Heart left ventricle (tissue), 16 donors: ENCODE measurements at places on chromosomes 11 and 22. TPM values are rescaled to one million over a fixed set of nuclear protein-coding genes. Genes with fewer than 3 reads are reported as not detected.

OR6T1 gene
- not detected for total RNA-seq

PGA4 gene
- total RNA-seq, result 0.91 TPM

HBB gene
- 546 TPM for total RNA-seq

OR56A1 gene
- total RNA-seq, result 0.06 TPM

KRTAP5-7 gene
- total RNA-seq, result not detected

GPHA2 gene
- not detected for total RNA-seq

TIMP3 gene
- 629 TPM for total RNA-seq

TPBGL gene
- not detected for total RNA-seq

OR2AG2 gene
- not detected for total RNA-seq

CST6 gene
- total RNA-seq, result not detected

FLRT1 gene
- 0.20 TPM for total RNA-seq

DNA sequence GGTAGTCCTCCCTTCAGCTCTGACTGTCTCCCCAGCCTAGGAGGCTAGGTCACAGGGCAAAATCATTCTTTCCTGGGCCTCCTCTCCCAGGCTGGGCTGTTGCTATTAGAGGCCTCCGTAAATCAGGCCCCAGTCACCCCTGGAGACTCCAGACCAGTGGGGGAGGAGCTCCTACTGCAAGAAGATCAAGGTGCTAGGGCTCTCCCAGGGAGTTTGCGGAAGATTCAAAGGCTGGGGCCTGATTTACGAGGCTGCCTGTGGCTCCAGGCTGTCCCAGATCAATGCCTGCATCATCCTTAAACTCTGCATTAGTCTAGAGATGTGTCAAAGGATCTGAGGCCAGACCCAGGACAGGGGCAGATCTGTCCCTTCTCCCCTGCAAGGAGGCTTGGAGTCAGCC, 346.2 kb downstream of the TENM4 start:
- DNase-seq, result no peak

DNA sequence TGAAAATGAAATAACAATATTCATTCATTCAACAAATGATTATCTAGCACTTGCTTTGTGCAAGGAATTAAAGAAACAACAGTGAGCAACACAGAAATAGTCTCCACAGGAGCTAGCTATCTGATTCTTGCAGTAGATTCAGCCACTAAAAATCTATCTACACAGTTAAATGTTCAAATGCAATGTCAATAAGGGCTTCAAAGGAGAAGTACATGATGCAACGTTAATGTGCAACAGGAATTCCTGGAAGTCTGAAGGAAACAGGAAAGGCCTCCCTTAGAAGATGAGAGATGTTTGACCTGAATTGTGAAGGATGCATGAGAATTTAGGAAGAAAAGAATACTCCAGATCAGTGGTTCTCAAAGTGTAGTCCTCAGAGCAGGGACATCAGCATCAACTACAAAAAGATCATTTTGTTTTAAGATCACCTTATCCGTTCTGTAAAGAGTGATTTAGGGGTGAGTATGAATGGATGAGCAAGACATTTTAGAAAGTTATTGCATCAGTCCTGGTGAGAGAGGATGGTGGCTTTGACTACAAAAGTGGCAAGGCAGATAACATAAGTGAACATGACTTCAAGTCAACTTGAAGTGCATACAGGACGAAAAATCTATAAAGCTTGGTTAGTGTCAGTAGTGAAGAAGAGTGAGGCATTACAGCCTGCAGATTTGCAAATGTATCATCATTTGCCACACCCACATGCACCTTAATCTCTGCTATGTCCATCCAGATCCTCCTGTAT, 96.0 kb downstream of the ETS1 start:
- DNase-seq, result no peak

DNA sequence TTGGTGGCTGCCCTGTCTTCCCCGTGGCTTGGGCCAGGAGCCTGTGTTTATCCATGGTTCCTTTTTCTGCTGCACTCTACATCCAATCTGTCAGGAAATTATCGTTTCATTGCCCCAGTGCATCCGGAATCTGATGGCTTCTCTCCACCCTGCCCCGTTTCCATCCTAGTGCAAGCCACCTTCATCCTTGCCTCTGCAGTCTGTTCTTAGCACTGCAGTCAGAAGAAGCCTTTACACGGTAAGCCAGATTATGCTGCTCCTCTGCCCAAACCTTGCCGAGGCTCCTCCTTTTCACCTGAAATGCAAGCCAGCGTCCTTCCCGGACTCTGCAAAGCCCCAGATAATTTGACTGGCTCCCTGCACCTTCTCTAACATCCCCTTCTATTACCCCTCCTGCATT, 45.1 kb downstream of the PARVG start:
- DNase-seq, result no peak

GRCh38 chr22:20531404-20532201, 24.2 kb downstream of the MED15 start:
- peak; percentile 64 for DNase-seq

- DNase-seq, result no peak
Observed at GRCh38 chr11:92948116-92948515, 21.3 kb upstream of the MTNR1B start.

DNA sequence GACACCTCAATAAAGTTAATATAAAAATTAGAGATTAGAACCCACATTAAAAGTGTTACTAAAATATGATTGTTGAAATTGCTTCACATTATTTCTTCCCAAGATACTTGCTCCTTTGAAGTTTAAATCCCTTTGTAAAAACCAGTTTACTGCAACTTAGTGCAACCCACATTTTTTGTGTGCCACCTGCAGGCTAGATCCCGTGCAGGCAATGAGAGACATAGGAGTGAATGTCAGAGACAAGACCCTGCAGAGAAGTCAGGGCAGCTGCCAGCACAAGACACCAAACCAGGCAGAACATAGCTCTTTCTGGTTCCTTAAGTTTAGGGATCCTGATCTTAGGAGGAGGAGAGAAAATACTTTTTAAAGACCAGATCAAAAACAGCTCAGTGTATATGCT, 142.8 kb upstream of the MTNR1B start:
- no peak for DNase-seq

GRCh38 chr11:2212411-2213251, 41.0 kb upstream of the TH start:
- no peak for DNase-seq

GRCh38 chr11:126263489-126263888, 5.2 kb downstream of the SRPRA start:
- DNase-seq, result no peak

GRCh38 chr22:27674261-27674923, 127.2 kb downstream of the MN1 start:
- DNase-seq, result no peak

DNA sequence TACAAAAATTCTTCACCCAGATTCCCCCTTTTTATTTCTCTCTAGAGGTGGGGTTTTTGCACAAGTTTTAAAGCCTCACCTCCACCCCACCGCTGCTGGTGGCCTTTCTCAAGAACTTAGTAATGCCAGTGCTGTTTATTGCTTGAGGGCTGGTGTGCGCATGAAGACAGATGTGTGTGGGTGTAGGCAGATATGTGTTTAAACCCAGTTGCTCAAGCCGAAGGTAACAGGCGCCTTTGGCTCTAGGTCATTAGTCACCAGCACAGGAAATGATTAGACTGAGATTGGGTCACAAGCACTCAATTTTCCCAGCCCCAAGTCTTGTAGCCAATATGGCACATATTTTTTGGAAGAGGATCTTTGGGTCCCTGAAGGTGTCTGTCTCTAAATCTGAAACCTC, 2.7 kb upstream of the CLMP start:
- DNase-seq, result no peak

- DNase-seq, result no peak
Observed at GRCh38 chr11:22774716-22775115, 54.9 kb downstream of the SVIP start.

- DNase-seq, result no peak
Observed at GRCh38 chr11:79309407-79309806, 131.4 kb downstream of the TENM4 start.

GRCh38 chr11:59710136-59710847, 3.4 kb downstream of the OR10V1 start:
- no peak for DNase-seq

- no peak for DNase-seq
Observed at GRCh38 chr11:134412203-134413042, at the start of gene B3GAT1. TSS of gene B3GAT1 (minus strand) at chr11:134412242. CDS start at chr11:134387659, 24,583 bp downstream.

- DNase-seq, result no peak
Observed at GRCh38 chr22:39932918-39933649, 27.1 kb upstream of the TMA7B start.

GRCh38 chr11:87185228-87185627, 147.5 kb downstream of the TMEM135 start:
- no peak for DNase-seq

DNA sequence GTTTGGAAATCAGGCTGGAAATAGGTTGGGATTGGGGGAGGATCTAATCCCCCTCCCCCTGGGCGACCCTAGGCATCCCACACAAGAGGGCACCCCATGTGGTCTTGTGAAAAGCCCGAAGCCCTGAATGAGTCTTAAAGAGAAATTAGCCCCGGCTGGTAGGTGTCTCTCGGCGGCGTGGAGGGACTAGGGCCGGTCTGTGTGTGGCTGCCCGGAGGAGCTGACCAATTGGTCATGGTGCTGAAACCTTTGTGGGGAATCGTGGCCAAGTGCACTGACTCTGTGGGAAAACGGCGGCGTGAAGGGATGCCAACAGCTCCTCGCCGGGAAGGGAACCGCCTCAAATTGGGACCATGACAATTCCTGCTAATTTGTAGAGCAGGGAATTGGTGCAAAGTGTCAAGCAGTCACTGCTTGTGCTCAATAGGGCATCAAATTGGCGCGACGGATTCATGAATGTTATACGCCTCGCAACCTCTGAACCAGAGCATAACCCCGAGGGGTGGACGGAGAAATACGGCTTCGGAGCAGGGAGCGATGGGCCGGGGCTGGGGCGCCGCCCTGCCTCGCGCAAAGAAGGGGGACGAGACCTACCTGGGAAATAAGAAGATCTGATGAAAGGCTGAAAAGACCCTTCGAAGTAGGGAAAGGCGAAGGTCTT, 1.5 kb downstream of the DBX1 start:
- DNase-seq, result peak; percentile 47

DNA sequence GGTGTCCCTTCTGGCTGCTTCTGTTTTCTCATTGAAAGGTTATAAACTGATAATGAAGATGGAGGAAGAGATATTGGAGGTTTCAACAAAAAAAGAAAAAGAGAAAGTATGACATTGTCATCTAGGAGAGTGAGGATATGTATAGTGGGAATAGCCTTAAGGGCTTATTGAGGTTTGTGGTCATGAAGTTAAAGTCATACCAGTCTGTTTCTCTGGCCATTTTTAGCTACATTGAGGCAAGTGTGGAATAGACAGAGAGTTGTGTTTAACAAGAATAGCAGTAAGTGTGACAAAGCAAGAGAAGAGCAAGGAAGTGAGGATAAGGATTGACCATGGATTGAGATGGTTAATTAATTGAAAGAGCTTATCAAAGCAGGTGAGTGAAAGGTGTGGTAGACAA, 110.4 kb downstream of the ELP4 start:
- no peak for DNase-seq

DNA sequence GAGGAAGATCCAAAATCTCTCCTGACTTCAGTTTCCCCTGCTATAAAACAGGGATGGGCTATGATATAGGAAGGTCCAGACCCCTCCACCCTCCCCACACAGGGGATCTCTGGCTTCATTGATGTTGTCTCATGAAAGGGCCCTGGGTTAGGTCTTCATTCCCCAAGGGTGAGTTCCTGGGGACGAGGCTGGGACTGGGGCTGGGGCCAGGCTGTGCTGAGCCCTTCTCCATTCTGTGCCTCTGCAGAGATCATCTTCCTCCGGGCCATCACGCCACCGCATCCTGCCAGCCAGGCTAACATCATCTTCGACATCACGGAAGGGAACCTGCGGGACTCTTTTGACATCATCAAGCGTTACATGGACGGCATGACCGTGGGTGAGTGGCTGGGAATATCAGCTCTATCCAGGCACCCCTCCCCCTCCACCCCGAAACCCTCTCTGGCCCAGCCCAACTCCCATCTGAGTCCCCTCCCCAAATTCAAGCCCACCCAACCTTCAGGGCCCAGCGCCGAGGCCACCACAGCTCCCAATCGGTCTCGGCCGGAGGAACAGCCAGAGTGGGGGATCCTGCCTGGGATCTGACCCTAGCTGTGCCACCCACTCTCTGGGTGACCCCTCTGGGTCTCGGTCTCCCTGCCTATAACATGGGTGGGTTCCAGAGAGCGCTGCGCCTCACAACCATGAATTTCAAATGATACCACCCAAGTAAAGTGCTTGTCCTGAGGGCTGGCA, 74.2 kb downstream of the FBLN1 start:
- no peak for DNase-seq

- no peak for DNase-seq
Observed at GRCh38 chr11:25319127-25319526, 822.3 kb downstream of the LUZP2 start.

DNA sequence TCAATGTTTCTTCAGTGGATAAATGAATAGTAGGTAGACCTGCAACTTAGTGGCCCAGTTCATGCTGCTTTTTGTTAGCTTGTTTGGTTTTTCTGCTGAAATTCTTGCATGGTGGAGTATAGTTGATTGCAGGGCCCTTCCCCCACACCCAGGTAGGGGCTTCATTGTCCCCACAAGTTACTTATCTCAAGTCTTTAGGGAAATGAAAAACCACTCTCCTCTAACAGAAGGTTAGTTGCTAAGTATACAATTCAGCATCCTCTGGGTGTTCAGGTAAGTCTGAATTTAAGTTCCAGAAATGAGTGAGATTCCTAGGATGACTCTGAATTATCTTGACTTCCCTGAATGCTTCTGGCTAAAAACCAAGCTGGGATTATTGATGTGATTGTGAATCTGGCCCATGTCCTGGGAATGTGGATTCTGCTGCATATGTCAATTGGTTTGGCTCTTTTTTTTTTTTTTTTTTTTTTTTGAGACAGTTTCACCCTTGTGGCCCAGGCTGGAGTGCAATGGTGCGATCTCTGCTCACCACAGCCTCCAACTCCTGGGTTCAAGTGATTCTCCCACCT, 40.3 kb downstream of the BCL2L13 start:
- DNase-seq, result no peak

DNA sequence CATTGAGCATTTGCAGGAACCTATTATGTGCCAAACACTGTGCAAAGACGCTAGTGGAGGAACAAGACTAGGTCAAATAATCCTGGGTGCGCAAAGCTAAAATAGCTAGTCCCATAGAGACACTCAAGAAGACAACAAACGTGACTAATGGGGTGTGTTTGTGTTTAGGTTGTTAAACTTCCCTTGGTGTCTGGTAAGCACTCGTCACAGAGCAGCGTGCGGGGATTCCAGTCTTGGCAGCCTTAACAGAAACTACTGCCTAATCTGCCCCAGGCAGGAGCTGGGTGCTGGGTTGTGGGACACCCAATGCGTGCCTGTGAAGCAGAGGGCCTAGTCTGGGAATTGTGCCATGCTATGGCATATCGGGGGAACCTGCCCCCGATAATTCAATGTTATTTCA, 10.8 kb upstream of the CALCB start:
- no peak for DNase-seq
